Heart right ventricle (tissue), 16 donors: ENCODE measurements at places on chromosomes 1 and 21.

DNA sequence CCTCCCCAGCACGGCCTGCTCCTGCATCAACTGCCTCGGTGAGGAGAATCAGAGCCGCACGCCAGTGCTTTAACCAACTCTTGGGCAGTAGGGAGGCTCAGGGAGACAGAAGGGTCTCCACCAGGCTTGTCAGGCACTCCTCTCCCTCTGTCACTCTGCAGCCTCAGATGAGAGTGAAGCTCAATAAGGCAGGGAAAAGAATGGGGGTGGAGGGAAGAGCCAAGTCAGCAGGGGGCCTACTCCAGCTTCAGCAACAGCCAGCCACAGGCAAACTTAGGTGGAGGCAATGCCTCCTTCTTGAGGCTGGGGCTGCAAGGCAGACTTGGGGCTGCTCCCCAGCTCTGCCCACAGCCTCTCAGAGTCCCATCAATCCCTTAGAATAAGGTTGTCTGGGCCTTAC, 51.8 kb upstream of the A3GALT2 start:
- DNase-seq: no peak

DNA sequence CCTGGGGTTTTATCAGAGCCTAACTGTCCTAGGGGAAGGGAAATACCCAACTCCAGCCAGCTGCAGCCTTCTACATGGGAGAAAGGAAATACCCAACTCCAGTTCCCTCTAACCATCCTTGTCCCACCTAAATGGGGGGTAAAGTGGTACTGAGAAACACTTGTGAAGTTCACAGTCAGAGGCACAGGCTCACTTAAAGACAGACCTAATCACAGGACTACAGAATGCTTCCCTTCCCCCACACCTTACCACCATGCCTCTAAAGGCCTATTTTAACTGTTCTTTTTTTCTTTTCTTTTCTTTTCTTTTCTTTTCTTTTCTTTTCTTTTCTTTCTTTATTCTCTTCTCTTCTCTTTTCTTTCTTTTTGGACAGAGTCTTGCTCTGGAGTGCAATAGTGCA, 324.6 kb downstream of the SPATA17 start:
- no peak for DNase-seq

GRCh38 chr1:26132128-26132833, 20.7 kb downstream of the PDIK1L start:
- DNase-seq: no peak

DNA sequence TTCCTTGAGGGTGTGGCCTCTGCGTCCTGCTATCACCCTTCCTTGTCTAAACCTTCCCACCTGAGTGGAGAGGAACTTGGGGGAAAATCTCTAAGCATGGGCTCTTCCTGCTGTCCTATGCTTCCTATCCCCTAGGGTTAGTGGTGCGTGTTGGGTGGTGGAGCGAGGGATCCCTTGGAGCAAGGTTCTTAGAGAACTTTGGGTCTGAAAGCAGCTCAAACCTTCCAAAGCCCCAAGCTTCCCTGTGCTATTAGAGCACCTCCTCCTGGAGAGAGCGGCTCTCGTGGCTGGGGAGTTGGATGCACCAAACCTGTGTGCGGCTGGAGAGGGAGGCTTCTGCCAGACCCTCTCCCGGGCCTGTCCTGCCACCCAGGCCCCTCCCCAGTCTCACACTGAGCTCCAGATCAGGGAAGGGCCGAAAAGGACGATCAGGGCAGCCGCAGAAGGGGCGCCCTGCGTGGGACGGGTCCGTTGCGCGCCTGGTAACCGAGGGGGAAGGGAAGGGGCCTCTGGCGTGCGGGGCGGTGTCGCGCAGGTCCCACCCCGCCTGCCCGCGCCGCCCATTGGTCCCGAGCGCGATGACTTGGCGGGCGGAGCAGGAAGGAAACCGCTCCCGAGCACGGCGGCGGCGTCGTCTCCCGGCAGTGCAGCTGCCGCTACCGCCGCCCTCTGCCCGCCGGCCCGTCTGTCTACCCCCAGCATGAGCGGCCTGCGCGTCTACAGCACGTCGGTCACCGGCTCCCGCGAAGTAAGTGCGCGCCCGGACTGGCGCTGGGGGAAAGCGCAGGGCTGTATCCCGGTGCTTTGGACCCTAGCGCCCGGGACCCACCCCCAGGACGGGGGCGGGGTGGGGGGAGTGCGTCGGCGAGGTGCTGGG, at the start of gene SH3BGRL3:
Gene SH3BGRL3, plus strand, starts transcription at position 631 of the 877 bp plus-strand sequence. Its CDS starts 70 bp downstream, at position 701.
- DNase-seq: peak; percentile 88

- DNase-seq: no peak
Observed at GRCh38 chr1:160453443-160453842, 53.1 kb downstream of the VANGL2 start.
